ENCODE measurements at places on chromosomes 5 and 9.

DNA sequence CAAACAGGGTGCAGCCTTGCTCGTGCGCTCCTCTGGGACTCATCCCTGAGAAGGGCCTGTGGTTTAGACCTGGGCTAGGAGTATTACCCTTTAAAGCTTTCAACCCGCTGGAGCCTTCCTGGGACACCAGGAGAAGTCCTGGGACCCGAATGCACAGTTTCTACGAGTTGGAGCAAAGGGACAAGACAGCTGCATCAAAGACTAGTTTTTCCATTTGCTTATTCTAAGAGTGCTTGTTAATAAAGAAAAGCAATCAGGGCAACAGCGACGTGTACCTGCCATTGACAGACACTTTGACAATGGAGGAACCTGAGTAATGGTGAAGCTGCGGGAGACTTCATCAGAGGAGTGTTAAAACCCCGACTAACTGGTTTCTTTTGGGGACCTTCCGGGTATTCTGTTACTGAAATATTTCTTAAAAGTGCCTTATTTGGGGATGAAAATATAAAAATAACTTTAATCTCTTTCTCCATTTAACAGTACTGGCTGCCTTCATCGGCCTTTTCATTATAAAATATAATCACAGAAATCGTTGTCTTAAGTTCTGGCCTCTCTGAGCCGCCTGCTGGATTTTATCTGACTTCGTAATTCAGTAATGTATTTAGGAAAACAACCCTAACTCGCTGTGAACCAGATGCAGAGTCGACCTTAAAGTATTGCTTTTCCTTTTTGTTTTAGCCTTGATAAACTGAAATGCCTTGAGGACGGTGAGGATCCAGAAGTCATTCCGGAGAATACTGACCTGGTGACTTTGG is 732 bp downstream of the SNAPC3 start:
- peak; percentile 11 for DNase-seq

GRCh38 chr5:88804444-88804843 is 78.5 kb downstream of the MEF2C start:
- DNase-seq: no peak

DNA sequence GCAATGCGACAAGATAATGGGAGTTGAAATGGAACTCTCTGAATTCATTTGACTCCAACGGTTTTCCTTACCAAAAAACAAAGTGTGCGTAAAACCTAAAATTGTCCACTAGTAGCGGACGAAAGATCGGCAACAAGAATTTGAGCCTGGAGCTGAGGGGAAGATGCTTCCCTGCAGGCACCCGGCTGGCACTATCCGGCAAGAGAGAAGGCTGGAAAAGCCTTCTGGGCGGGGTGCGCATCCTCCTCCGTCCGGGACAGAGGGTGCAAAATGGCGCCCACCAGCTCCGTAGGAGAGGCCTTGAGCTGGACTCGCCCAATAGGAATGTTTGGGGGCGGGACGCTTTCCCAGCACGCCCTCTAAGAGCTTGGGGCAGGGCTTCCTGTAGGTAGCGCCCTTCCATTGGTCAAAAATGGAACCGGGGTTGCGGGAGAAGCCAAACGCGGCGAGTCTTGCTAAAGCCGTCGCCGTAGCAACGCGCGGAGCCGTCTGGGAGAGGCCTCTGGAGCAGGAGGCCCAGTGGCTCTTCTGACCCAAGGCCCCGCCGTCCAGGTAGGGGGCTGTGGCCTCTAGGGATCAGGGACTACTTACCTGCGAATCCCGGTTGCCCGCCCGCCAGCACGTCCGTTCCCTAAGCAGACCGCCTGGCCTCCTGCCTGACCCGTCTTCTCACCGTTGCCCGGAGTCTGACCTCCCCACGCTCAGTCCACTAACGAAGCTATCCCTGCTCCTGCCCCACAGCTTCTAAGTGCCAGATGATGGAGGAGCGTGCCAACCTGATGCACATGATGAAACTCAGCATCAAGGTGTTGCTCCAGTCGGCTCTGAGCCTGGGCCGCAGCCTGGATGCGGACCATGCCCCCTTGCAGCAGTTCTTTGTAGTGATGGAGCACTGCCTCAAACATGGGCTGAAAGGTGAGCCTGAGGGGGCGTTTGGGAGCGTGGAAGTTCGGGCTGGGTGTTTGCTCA is 9.2 kb downstream of the RUFY1 start:
- DNase-seq: peak; percentile 94

DNA sequence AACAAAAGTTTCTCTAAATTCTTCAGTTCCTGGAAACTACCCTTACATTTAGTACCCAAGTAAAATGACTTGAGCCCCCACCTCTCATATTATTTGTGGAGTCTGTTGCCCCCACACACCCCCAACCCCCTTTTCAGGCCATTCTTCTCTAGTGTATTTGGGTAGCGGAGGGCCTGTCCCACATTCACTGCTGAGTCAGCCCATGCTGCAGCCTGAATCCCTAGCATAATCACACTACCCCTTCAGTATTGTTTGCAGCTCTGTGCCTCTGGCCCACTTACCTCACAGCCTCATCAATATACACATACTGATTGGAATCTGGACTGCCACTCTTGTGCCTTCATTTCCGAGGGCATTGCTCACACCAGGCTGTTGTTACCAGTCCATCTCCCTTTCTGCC is 26.8 kb downstream of the RGS7BP start:
- no peak for DNase-seq

Measured in CD4-positive, alpha-beta T cell treated with Interleukin-6 for 4 hours (primary cell).